GM10248 (cell line): ENCODE measurements at places on chromosomes 3 and 15.

GRCh38 chr3:112894258-112894657 lies 47.6 kb upstream of the CD200R1L start:
- DNase-seq: no peak

GRCh38 chr3:354432-354831 lies 157.9 kb downstream of the CHL1 start:
- DNase-seq: peak; percentile 31

GRCh38 chr3:196643201-196643749 lies 3.8 kb downstream of the NRROS start:
- peak; percentile 86 for DNase-seq

GRCh38 chr3:56251343-56251945 lies 216.8 kb downstream of the ERC2 start:
- peak; percentile 40 for DNase-seq
